Suppressor macrophage treated with lipopolysaccharide for 4 hours (primary cell): ENCODE measurements at places on chromosomes 7 and 10.

GRCh38 chr10:93420091-93420490 is 62.0 kb downstream of the MYOF start:
- DNase-seq = no peak

- peak; percentile 27 for DNase-seq
Measured at GRCh38 chr10:78892338-78893176, 176.2 kb upstream of the ZMIZ1 start.

DNA sequence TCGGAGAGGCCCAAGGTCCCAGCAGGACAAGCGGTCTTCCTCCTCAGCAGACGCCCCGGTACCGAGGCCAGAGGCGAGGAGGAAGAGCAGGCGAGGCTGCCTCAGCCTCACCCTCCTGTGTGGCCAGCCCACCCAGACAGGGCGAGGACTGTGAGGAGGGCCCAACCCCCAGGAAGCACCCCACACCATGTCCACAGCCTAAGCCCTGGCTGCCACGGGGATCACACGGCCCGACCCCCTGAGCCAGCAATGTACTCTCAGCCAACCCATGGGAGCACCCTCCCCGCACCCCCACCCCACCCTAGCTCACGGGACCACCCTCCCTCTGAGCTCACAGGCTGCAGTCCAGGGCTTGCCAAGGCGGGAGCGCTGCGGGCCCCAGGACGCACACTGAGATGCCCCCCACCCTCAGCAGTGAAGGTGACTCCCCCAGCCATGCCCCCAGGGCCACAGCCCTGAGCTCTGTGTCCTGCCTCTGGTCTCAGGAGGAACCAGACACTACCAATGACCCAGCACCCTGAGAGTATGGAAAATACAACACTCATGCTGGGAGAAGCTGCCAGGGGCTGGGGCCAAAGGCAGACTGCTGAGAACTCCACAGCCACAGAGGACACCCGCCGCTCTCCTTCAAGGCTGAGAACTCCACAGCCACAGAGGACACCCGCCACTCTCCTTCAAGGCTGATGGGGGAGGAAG is 93.6 kb downstream of the MAD1L1 start:
- no peak for DNase-seq

- DNase-seq = no peak
Measured at GRCh38 chr7:135189221-135189662, 18.7 kb upstream of the CYREN start.

DNA sequence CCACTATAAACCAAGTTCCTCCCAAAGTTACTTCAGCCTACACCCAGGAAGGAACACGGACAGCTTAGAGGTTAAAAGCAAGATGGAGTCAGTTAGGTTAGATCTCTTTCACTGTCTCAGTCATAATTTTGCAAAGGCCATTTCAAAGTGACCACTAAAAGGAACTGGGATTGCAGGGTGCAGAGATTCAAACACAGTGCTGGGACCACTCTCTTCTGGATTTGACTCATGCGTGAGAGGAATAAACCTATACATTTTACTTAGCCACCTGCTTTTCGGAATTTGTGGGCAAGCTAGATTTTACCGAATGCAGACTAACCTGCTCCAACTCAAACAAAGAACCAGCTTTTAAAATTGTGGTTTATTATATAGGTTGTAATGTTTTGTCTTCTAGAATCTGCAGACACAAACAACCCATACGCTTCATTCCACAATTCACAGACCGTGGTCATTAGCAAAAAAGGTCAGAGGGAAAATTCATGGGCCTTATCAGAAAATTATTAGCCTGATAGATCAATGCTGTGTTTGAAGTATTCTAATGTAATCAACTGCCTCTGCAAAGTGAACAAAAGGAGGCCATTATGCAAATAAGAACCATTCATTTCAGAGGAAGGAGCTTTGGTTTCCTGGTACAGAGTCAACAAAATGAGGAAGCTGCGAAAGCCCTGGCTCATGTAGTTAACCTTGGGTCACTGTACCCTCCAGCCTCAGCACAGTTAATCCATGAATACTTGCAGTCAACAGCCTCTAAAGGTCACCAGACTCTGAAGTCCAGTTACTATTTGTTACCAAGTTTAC is 342.7 kb upstream of the KLF6 start:
- peak; percentile 94 for DNase-seq

DNA sequence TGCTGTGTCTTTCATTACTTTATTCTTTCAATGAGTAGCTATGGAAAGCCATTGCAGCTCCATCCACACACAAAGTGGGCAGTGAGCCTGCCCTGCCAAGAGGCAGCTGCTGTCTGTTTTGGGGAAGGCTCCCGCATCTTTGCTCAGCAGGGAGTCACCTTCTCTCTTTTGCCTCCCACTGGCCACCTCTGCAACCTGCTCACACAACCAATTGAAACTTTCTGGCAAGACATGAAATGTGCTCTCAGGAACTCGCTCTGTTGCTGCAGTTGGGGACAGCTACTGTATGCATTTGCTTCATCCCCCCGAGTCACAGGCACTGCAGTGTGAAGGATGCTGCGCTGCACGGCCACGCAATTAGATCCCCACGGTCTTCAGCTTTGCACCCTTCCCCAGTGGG is 244.8 kb upstream of the NFE2L3 start:
- no peak for DNase-seq

DNA sequence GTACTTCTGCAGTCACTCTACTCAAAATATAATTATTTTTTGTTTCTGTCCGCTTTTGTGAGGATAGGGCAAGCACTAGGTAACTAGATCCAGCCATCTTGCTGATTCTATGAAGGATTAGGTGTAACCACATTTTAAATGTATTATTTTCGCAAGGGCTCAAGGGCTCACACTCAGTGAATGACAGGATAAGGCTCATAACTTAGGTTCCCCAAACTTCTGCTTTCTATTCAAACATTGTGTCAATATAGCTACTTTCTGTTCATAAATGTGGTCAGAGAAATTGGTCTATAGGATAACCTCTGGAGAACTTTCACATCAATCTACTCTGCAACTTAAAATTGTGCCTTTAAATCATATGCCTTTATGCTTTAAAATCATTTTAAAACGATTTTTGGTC is 1141.2 kb downstream of the SORCS1 start:
- DNase-seq = no peak

DNA sequence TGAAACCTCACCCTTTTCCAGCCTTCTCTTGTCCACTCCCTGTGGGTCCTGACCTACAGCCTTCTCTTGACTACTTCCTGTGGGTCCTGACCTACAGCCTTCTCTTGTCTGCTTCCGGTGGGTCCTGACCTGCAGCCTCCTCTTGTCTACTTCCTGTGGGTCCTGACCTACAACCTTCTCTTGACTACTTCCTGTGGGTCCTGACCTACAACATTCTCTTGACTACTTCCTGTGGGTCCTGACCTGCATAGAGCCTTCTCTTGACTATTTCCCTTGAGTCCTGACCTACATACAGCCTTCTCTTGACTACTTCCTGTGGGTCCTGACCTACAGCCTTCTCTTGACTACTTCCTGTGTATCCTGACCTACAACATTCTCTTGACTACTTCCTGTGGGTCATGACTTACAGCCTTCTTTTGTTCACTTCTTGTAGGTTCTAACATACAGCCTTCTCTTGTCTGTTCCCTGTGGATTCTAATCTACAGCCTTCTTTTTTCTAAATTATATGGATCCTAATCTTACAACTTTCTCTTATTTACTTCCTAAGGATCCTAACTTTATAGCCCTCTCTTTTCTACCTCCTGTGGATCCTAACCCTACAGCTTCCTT is 36.5 kb downstream of the C10orf71 start:
- DNase-seq = no peak

DNA sequence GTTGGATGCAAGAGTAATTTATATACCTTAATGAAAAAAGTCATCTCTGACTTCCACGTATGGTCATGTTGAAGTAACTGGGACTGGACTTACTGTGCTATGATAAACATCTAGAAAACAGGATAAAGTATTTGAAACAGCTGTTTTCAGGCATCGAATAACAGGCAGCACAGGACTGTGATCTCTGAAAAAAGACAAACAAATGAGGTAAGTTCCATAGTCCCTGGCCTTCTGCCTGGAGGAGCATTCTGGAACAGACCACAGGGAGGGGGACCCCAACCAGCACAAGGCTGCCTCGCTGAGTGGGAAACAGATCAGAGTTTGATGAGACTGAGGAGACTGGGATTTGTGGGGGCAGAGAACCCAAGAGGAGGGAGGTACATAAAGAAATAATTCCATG is 89.1 kb upstream of the HABP2 start:
- DNase-seq = no peak

- no peak for DNase-seq
Measured at GRCh38 chr10:7585228-7585627, 81.5 kb downstream of the ITIH5 start.

DNA sequence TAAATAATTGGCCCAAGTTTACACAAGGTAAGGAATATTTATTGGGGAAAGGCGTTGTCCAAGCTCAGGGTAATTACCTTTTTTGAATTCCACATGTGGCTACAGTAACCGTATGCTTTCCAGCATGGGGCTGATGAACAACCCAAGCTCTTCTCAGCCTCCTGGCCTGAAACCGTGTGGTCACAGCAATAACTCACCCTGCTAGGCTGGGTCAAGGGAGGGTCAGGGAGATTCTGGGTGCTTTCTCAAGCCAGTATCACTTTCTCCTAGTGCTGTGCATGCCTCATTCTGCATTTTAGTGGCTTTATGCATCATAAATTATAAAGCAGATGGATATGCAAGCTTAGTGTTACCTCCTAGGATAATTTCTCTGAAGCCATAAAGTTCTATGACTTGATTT is 273.9 kb downstream of the PAXIP1 start:
- no peak for DNase-seq

DNA sequence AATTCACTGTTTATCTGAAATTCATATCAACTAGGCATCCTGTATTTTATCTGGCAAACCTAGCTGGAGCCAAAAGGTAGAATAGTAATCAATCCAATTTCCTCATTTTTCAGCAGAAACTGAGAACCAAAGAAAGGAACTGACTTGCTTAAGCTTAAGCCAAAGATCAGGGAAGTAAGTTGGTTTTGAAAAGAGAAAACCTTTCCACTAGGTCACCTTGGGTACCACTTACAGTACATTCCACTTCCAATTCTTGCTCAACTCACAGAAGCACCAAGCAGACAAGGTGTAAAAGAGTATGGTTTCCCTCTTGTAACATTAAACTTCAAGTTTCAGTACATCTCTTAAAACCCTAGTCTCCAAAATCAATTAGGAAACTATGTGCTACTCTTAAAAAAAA is 79.6 kb downstream of the ZFAND4 start:
- peak; percentile 25 for DNase-seq

DNA sequence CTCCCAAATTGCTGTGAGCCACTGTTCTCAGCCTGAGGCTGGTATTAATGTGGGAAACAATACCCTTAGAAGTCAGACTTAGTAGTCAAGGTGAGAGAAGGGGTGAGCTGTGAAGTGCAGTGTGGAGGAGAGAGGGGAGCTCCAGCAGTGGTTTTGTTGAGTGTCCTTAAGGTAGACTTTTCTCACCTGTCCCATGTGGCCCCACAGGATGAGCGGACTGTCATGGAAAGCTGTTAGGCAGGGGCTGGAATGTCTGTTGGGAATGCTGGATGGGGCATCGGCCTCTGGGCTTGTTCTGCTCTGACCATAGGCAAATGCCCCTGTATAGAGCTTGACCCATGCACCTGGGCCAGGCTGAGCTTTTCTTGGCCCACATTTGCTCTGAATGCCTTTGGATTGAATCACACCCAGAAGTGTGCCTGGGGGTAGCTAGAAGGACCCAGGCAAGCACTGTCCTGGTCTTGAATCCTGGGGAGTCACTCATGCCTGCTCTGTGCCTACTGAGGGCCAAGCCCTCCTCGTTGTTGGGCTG is 36.3 kb upstream of the SH2D4B start:
- DNase-seq = no peak

DNA sequence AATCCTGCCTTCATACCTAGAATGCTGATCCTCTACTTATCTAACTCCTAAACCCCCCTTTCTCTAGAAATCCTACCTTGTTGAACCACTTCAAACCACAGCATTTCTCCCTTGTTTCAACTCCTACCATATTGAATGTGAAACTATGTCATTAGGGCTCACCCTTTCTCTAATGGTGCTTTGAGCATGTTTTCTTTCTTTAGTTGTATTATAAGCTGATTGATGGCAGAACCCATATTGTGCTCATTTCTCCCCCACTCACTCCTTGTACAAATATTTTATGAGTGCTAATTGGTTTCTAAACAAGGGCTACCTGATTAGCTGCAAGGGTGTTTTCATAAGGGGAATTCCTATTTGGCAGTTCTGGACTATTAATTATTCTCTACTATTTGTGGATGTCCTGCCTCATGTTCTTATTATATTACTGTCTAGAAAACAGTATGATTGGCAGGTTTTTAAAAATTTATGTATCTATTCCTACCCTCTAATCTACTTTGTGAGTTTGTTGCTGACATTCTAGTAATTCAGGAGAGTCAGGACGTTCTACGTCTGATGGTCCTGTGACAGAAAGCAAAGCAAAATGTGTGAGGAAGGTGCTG is 765.8 kb downstream of the KCNMA1 start:
- no peak for DNase-seq

DNA sequence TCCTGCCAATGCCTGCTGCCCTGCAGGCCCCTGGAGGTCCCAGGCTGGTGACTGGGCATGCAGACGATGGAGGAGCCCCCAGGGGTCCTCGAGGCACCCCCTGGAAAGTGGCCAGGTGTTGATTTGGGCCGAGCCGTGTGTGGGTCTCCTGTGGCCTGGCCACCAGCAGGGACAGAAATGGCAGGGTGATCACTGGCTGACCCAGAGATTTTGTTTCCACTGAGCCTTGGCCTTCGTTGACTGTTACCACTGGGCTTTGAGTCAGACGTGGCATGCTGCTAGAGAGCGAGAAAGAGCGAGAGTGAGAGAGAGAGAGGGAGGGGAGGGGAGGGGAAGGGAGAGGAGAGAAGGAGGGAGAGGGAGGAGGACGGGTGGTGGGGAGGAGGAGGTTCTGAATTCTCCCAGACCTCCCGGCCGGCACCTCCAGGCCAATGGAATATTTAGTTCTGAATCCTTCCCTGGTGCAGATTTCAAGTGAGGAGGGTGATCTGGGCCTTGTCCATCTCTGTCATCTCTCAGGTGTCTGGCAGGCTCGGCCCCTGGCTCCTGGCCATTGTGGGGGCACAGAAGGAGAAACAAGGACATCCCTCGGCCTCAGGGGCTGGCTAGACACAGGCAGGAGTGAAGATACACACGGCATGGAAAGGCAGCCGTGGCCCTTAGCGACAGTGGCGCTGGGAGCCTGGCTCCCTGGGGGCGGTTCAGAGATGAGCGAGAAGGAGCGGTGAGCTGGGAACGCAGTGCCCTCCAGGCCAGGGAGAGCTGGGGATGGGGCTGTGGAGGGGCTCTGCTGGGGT is 58.2 kb downstream of the GLRX3 start:
- no peak for DNase-seq
